Central memory CD4-positive, alpha-beta T cell (primary cell): ENCODE measurements at places on chromosomes 7 and 10.

DNA sequence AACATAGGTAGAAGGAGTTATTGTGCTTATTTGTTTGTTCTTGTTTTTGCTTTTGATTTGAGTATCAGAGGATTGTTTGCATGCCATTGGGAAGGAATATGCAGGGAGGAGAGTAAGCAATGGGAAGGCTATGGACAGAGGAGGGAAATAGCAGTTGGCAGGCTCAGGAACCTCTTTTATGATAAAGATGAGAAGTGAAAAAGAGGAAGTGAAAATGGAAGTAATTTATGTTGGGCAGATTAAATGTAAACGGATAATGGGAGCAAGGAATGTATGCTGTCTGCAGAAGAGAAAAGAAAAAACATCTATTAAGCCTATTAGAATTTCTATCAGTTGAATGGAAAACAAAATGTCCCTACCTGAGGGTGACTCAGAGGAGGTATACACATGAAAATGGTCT is 90.1 kb upstream of the NPSR1 start:
- no peak for DNase-seq

DNA sequence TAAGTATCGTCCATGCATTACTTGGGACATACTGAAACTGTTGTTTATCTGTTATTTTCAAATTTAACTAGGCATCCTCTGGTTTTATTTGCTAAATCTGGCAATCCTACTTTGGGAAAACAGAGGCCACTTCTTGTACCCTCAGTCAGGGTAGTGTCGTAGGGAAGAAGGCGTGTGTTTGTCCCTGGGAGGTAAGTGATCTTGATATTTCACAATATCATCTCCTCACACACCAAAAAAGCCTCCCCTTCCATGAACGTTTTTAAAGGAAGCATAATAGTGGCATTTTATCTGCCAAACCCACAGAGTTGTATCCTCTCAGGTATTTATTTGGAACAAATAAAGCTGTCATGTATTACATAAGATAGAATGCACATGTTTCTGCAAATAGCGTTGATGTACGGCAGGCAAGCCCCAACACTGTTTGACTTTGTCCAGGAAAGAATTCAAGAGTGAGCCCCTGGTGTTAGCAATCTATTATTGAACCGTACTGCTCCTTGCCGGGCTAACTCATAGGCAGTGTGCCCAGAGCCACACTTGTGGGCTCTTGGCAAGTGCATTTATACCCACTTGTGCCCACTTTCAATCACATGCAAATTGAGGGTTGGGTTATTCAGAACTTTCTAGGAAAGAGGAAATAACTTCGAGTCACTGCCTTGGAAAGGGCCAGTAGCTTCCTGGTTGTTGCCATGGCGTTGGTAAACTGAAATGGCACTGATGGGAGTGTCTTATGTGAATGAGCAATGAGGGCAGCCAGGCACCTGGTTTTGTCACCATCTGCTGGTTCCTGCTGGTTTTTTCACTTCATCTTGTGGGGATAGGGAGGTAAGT is 266.0 kb downstream of the USP6NL start:
- no peak for DNase-seq

DNA sequence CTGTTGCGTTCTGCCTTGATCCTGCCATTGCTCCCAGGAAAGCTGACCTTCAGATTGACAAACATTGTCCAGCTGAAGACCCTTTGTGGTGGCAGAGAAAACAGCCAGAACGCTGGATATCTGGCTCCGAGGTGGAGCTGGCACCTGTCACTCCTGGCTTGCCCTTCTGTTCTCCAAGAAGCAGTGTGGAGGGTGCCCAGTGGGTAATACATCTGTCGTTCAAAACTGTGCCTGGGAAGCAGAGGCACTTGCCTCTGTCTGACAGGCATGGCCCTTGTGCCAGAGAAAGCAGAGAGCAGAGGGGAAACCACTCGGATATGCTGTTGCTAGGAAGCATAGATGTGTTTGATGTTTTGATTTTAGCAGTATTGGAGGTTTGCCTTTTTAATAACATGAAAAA is 231.4 kb downstream of the BMPER start:
- DNase-seq: no peak

- no peak for DNase-seq
Observed at GRCh38 chr10:84542522-84543490, 214.4 kb downstream of the CCSER2 start.

DNA sequence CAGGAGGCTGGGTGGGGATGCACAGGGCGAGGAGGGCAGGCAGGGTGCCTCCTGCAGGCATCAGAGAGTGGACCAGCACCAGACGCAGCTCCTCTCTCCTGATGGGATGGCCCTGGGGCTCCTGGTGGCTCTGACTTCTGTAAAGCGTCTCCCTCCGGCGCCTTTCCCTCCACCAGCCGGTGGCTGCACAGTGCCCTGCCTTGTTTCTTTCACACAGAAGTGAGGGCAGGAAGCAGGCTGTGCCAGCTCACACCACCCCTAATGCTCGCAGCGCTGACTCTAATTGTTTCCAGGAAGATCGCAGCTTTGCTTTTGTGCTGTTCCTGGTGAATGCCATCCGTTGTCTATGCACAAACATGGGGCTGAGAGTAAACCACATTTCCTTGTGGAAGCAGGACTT is 152.3 kb upstream of the LANCL2 start:
- no peak for DNase-seq

DNA sequence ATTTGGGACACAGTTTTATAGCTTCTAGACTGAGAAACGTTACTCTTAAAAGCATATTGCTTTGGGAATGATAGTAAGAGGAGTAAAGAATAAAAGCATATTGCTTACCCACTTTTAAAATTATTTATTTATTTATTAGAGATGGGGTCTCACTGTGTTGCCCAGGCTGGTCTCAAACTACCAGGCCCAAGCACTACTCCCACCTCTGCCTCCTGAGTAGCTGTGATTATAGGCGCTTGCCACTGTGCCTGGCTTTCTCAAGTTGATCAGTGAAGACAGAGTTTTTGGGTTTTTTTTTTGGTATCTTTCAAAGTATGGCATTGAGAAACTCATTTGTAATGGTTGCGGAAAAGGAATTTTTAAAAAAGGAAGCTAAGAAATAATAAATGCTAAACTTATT is 68.0 kb downstream of the AHCYL2 start:
- DNase-seq: no peak

GRCh38 chr10:30115626-30115940 is 56.2 kb upstream of the JCAD start:
- DNase-seq: no peak

- DNase-seq: no peak
Observed at GRCh38 chr10:69057951-69058297, 30.0 kb upstream of the SRGN start.

DNA sequence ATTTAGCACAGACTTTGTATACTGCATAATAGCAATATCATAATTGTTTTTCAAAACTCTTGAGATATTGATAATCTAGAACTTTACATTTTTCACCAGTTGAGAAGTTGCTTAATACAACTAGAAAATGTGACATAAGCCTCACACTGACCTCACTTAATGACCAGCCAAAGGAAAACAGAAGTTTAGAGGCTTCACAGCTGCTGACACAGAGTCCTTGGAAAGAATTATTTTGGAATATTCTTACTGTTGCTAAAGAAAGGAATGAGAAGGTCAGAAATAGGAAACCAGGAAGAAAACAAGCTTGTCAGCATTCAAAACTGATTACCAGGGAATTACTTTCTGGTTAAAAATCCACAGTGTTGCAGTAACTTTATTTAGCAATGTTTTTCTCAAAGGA is 35.5 kb upstream of the WASL start:
- no peak for DNase-seq

GRCh38 chr10:63758080-63758479 is 236.9 kb downstream of the REEP3 start:
- DNase-seq: no peak

- no peak for DNase-seq
Observed at GRCh38 chr10:122504610-122504950, 43.2 kb downstream of the HTRA1 start.
